DMS 273 treated with DMSO at 0.1 percent for 48 hours (cell line): ENCODE measurements at places on chromosomes 7 and 10.

GRCh38 chr7:142855756-142856564 is 1.1 kb downstream of the EPHB6 start:
- DNase-seq, result no peak

DNA sequence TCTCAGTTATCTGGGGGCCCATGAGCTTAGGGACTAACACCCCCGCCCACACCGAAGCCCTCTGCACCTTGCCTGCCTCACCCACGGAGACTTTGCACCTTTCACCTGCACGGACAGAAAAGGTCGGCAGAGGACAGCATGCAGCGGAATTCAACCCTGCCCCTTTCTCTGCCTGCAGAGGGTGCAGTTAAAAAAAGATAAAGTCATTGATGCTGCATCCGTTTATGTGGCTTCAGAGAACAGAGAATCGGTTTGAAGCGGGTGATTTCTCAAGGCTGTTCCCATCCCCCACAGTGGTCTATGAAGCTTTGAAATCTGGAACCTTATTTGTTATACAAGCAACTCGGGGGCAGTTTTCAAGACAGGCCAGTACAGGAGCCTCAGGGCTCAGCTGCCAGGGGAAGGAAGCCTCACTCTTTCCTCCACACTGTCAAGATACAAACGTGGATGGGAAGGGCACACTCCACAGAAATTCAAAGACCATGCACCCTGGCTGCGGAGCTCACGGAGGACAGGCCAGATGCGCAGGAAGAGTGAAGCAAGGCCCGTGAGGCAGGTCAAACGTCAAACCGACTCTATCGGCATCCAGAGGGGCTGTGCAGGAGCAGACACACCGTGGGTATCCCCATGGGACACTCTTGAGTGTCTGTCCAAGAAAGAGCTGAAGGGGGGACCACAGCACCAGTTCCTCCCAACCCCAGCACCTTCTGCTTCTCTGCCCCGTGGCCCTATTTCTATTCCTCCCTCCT is 66.3 kb downstream of the INSIG1 start:
- no peak for DNase-seq

- no peak for DNase-seq
These were observed 10.6 kb downstream of the ACBD5 start for GRCh38 chr10:27230022-27230421.

- no peak for DNase-seq
These were observed 89.3 kb downstream of the SEC23IP start for GRCh38 chr10:119981826-119982225.

- DNase-seq, result no peak
These were observed 65.2 kb downstream of the CUBN start for GRCh38 chr10:17064435-17064834.

DNA sequence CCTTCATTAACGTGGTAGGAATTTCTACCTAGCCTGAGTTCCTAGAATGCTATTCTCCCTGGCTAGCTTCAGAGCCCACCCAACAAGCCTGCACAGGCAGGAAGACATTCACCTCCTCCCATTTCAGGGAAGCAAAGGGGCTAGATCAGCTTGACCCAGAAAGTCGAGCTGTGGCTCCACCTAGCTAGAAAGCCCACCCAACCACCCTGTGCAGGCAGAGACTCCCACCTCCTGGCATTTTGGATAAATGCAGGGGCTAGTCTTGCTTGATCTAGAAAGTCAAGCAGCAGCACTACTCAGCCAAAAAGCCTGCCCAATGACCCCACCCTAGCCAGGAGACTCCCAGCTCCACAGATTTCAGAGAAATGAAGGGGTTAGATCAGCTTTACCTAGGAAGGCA is 479.5 kb downstream of the SDK1 start:
- no peak for DNase-seq

- DNase-seq, result no peak
These were observed 61.1 kb upstream of the IL6 start for GRCh38 chr7:22665923-22666322.

DNA sequence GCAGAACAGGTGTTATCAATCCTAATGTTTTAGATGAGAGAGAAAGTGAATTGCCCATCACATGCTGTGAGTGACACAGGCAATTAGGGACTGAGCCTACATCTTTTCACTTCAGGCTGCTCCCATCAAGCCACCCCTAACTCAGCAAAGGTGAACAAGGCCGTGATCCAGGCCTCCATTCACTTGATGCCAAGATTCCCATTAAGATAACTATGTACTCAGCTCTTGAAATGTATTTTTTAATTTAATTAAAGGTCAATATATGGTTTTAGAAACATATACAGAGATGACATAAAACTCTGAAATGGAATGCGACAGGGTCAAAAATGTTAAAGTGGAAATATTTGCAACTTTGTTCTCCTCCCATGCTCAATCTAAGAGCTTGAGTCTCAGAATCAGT is 27.9 kb upstream of the UBE2H start:
- no peak for DNase-seq

DNA sequence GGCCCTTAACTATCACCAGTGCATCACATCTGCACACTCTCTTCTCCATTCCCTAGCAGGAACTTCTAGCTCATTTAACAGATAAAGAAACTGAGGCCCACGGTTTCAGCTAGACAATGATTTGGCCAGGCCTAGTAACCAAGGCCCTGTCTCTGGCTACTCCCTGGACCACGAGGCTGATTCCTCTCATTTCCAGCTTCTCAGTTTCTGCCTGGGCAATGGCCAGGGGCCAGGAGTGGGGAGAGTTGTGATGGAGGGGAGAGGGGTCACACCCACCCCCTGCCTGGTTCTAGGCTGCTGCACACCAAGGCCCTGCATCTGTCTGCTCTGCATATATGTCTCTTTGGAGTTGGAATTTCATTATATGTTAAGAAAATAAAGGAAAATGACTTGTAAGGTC is 13.5 kb downstream of the AQP1 start:
- DNase-seq, result no peak

DNA sequence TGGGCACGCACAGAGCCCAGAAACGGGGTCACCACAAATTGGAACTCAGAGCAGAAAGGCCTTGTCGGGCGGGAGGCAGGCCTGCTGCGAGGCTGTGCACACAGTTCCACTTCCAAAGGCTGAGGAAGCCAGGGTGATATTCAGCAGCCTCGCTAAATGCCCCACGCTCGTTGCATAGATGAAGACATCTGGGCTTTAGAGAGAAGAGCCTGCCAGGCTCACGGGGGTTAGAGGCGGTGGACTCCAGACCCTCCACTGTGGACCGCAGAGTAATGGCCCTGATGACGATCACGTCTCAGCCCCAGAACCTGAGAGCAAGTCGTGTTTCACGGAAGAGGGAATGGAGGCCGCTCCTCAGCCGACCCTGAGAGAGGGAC is 104.2 kb downstream of the DNAJB6 start:
- DNase-seq, result no peak

DNA sequence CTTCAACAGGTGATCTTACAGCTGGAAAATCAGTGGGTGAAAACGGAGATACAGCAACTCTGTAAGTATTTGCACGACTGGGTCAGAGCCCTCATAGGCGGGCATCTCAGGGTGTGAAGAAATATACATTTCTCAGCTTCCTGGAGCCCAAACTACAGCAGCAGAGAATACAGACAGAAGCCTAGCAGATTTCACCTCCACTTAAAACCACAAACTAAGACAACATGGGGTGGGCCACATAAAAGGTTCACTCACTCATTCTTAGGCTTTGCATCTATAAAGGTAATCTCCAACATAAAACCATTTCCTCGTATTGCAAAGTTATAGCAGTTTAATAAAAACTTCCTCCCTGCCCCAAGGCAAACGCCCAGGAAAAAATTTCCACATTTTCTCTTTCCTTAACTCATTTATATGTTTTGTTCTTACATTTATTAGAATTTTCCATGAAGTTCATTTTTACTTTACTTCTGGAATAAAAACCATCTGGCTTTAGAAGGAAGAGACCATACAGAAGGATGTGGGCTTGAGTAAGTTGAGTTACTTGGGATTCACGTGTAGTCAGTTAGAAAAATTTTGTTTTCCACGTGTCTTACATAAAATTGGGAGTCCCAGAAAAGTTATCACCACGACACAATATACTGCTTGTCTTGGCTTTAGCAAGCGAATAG is 327.1 kb downstream of the FRMD4A start:
- DNase-seq, result no peak

- DNase-seq, result no peak
These were observed 15.6 kb downstream of the SHH start for GRCh38 chr7:155796381-155797261.

- DNase-seq, result no peak
These were observed 62.3 kb upstream of the NKX6-2 start for GRCh38 chr10:132848291-132848701.

- no peak for DNase-seq
These were observed 21.1 kb upstream of the HBP1 start for GRCh38 chr7:107147464-107148393.

DNA sequence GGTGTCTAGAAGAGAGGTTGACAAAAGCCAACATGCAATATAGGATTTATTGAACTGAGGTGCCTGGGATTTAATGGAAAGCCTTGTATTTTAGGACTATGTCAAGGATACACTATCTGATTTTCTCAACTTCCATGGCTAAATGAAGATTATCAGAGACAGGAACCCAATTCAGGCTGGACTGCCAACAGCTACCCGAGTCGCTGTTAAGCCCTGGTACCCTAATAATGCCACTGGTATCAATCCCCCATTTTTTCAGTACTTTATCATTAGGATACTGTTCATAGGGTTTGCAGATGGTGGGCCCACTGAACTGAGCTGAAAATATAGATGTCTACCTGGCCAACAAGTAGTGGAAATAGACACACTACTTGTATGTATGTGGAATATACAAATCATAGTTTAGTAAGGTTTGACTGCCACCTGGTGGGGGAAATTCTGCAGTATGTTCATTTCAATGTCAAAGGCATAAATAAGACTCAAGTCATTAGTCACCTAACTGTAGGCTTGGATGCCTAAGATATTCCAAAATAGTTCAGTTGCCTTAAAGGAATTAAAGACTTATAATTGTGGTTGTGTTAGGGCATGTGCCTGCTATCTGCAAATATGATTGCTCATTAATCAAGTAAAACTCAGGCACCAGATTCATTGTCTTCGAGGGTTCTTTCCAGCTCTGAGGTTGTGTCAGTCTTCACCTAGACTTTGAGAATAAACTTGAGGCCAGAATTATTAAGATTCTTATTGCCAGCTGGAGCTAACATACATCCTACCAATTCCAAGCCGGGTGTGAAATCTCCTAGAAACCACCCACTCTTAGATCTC is 34.1 kb upstream of the NOBOX start:
- no peak for DNase-seq

DNA sequence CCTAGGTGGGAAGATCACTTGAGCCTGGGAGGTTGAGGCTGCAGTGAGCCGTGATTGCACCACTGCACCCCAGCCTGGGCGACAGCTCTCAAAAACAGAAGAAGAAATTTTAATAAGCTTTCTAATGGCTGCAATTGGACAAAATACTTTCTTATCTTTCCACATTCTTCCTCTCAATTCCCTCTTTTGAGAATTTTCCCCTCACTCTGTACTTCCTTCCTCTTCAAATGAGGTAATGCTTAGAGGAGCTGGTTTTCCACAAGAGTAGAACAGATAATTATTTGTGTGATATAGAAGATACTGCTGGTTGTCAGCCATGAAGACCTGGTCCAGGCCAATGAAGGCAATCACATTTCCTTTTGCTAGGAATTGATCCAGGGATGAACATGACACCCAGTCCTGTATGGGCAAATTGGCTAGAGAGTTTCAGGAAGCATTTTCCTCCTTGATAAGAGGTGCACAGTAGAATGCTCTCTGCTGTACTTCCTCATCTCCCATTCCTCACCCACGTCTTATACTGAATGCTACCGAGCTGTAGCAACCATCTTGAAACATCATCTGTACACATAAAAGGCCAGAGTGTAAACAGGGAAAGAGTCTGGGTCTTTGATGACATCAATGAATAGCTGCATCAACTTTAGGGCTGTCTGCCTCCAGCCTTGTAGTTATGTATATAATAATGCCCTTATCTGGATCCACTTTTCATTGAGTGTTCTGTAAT is 103.9 kb downstream of the CDK6 start:
- no peak for DNase-seq

- DNase-seq, result no peak
These were observed 105.7 kb upstream of the INSIG1 start for GRCh38 chr7:155191901-155192478.
